BE2C (cell line): ENCODE measurements at places on chromosomes 11 and 22.

GRCh38 chr11:109794501-109794900 lies 298.7 kb upstream of the ZC3H12C start:
- no peak for DNase-seq

- no peak for DNase-seq
Observed at GRCh38 chr11:73233211-73233610, 15.1 kb downstream of the P2RY2 start.

DNA sequence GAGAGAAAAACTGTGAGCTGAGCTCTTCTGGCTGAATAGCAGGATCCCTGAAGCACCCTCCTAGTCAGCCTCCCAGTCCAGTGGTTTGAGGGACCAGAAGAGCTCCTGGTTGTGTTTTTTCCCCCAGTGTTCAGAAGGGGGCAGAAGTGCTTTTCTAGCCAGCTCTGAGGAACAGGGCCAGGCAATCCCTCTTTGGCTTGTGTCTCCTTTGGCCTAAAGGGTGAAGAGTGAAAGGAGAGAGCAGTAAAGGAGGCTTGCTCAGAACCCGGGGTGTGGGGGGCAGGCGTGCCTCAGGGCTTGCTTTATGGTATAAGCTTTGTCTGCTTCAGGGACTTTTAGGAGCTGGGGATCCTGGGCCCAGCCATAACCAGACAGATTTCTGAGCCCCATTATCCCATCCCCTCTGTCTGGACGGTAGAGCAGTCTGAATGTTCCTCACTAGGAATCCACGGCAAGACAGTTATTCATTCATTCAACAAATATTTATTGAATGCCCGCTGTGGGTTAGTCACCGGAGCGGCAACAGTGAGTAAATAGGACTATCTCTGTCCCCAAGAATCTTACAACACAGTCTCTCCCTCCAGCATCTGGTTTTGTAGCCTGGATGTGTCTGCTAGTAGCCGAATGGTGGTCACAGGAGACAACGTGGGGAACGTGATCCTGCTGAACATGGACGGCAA lies 14.5 kb downstream of the ACP2 start:
- DNase-seq = peak; percentile 29

- no peak for DNase-seq
Observed at GRCh38 chr11:35525501-35526175, at the start of gene PAMR1. Gene PAMR1, minus strand, starts transcription at chr11:35525616. Its CDS starts 31 bp downstream, at chr11:35525585.

- no peak for DNase-seq
Observed at GRCh38 chr11:94533696-94534630, 9.8 kb upstream of the FUT4 start.

GRCh38 chr11:78313181-78313795 lies 104.3 kb downstream of the GAB2 start:
- no peak for DNase-seq

- DNase-seq = no peak
Observed at GRCh38 chr11:18172666-18173065, at the start of gene MRGPRX4. Gene MRGPRX4, plus strand, starts transcription at chr11:18172837. Its CDS starts 420 bp downstream, at chr11:18173257.

DNA sequence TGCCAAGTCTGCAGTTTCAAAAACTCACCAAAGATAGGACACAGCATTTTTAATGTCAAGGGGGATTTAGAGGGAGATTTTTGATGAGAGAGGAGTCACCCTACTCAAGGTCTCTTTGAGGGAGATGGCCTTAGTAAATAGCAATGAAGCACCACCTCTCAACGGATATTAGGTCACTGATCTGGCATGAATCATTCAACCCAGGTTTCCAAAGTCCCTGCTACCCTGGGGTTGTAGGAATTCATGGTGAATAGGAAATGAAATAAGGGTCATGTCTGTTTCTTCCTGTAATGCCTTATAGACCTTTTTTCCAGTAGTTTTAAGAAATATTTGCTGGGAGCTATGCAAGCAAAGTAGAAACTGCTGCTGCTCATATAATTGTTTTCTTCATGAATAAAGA lies 2154.9 kb downstream of the LRRC4C start:
- DNase-seq = no peak

GRCh38 chr11:46874586-46874985 lies 28.5 kb upstream of the CKAP5 start:
- DNase-seq = no peak

- no peak for DNase-seq
Observed at GRCh38 chr22:39405346-39406085, 5.9 kb downstream of the TAB1 start.

DNA sequence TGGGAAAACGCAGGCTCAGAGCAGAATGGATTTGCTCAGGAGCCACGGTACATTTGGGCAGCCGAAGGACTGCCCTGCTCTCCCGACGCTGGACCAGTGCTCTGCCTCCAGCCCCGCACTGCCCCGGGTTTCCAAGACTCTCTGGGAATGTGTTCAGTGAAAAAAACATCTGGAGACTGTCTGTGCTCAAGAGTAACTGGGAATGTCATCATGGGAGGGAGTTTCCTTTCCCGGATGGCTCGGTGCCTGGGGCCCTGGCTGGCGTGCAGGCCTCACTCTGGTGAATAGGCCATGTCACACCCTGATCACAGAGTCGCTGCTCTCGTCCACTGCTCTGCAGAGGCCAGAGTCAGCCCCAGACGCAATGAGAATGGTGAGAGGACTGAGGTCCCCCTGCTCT lies 9.8 kb upstream of the APOL6 start:
- peak; percentile 83 for DNase-seq

DNA sequence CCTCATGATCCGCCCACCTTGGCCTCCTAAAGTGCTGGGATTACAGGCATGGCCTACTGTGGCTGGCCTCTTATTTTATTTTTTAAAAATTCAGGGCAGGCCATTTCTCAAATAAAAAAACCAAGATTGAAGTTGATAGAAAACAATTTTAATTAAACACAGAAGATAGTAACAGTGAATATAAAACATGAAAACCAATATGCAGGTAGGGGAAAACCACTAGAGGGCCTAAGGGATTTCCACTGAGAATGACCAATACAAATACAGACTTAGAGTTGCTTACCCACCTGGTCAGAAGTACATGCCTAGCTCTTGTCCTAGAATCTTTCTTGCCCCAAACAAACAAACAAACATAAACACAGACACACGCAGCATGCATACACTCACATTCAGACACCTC lies 1.7 kb upstream of the RTCB start:
- no peak for DNase-seq

- no peak for DNase-seq
Observed at GRCh38 chr22:26229910-26230309, 60.6 kb downstream of the SEZ6L start.

DNA sequence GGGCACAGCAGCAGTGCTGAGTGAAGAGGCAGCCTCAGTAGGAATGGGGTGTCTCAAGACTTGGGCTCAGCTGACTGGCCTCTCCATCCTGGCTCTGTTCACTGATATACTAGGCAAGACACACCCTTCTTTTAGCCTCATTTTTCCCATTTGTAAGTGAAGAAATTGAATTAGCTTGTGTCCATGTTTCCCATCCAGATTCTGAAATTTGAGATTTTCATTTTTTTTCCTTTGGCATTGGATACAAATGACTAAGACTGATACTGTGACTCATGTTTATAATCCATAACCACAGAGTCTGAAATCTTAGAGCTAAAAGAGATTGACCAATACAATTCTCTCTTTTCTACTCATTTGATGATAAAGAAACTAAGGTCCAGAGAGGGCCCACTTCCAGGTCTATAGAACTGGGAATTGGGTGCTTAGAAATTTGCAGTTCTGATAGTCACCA lies 110.9 kb downstream of the KCNC1 start:
- no peak for DNase-seq

- no peak for DNase-seq
Observed at GRCh38 chr22:25567251-25567675, 2.8 kb downstream of the GRK3 start.

DNA sequence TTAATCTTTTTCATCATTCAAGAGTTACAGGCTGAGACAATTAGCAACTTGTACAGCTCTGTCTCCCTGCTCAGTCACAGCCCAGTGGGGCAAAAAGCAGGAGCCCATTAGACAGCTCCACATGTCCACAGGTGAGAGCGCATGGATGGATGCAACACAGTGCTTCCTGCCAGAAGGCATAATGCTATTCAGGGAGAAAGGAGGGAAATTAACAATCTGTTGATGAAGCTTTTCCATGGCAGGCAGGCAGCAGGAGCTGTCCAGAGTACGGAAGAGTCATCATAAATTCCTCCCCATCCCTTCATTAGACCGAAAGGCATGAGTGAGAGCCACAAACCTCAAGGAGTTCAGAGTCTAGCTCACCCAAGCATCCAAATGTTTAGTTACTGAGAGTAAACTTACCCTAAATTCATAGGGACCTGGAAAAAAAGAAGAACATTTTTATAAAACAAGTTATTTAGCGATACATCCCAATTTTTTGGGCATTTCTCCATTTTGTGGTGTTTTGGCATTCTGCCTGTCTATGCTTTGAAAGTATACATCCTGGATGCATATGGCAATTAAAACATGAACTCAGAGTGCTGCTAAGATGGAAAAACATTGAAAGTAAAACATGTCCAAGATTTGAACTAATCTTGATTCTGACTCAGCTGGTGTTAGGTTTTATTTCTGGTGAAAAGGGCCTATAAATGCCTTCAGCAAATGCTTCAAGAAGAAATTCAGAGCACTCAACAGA lies 428.1 kb downstream of the OPCML start:
- DNase-seq = no peak

DNA sequence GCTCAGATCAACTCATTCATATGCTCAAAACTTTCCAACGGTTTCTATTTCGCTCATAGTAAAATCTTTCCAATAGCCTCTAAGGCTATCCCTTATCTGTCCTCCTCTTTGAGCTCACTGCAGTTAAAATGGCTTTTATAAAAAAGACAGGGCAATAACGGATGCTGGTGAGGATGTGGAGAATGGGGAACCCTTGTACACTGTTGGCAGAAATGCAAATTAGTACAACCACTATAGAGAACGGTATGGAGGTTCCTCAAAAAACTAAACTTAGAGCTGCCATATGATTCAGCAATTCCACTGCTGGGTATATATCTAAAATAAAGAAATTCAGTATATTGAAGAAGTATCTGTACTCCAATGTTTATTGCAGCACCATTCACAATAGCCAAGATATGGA lies 345.6 kb downstream of the DLG2 start:
- DNase-seq = no peak

- peak; percentile 56 for DNase-seq
Observed at GRCh38 chr11:612201-612960, 3.4 kb downstream of the IRF7 start.

GRCh38 chr11:34288492-34288891 lies 69.3 kb downstream of the ABTB2 start:
- no peak for DNase-seq

DNA sequence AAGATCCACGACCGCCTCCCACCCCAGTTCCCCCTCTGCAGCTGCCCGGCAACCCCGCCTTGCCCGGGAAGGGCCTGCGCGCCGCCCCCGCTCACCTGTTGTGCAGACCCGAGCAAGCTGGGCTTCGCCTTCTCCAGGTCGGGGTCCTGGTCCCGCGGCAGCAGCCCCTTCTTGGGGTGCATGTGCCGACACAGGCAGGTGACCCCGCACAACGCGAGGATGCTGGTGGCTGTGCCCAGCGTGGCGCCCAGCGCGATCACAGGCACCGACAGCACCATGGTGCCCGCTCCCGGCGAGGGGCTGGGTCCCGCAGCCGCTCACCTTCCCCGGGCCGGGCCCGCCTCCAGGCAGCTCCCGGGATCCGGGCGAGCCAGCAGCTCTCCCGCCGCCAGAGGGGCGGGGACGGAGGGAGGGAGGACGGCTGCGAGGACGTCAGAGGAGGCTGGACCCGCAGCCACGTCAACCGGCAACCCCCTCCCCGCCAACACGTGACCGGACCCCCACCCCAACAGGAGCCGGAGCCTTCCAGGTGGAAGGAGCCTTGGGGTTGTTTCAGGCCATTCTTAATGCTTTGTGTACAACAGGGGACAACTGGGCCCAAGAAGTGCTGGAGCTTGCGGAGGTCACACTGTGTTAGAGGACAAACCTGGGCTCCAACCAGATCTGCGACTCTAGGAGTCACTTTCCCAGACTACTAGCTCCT lies at the start of gene SYT13:
Gene SYT13, minus strand, starts transcription at position 412 of the 703 bp plus-strand sequence. Its CDS starts 134 bp downstream, at position 278.
- DNase-seq = peak; percentile 11

GRCh38 chr11:128481135-128481534 lies 106.2 kb downstream of the ETS1 start:
- DNase-seq = no peak

- DNase-seq = peak; percentile 22
Observed at GRCh38 chr11:84543367-84544159, 1083.6 kb downstream of the DLG2 start.

DNA sequence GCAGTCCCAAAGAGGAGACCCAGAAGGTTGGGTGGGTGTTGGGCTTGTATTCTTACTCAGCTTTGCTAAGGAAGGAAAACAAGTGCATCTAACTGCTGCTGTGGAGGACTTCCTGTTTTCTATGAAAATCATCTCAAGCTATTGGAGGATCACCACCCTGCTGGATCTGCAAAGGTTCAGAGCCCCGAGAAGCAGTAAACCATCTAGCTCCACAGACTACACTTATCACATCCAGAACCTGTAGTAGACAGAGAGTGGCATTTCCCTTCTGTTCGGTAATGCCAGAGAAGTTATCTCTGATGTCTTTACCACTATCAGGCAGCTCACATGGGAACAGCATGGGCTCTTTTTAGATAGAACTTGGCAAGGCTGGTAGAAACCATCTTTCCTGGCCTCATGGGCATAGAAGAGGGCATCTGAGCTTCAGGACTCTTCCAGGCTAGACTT lies 21.7 kb downstream of the KCNJ1 start:
- no peak for DNase-seq

- peak; percentile 81 for DNase-seq
Observed at GRCh38 chr11:830295-831117, 2.2 kb upstream of the CD151 start.

DNA sequence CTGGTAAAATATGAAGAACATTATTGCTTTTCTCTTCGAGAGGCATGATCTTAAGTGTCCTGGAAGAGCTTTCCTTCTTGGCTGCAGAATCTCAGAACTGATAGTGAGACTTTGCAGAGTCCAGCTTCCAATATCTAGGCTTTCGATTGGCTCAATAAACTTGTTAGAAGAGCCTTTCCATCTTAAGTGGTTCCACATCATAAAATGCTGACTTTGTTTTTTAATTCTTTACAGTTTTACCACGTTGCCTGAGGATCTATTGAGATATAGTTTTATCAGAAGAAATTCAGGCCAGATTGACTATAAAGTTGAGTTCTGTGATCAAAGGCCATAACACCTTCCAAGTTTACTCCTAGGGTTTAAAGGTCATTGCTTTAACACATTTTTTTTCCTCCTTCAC lies 15.6 kb upstream of the DNAJB7 start:
- no peak for DNase-seq

DNA sequence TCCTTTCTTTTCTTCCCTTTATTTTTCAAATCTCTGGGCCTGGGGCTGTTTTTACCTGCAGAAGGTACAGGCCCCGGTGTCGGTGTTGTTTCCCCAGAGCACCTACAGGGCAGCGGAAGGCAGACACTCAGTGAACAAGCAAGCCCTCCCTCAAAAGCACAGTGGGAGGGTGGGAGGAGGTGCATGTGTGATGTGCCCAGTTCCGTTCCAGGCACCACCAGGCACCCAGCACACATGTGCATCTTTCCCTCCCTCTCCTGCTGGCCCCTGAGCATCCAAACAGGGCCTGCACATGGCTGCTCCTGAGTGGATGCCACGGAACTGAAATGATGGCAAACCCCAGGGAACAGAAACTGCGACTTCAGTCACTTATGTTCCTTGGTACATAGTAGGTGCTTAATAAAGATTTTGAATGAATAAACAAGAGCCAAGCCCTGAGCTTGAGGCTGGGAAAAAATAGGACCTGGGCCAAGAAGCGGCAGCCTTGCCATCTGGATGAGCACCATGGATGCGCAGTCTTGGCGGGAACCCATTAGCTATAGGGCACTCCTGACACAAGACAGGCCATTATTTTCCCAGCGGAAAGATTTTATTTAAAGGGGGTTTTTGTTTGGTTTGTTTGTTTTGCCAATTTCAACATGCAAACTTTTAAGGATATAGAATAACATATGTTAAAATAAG lies 47.8 kb downstream of the ARRB1 start:
- DNase-seq = peak; percentile 58

- no peak for DNase-seq
Observed at GRCh38 chr11:1623716-1624115, 1.8 kb upstream of the KRTAP5-4 start.
